ENCODE measurements at places on chromosomes 12 and 14.

GRCh38 chr12:18242380-18243089, 18.8 kb upstream of the PIK3C2G start:
- no peak for DNase-seq

GRCh38 chr12:507391-507796, 47.7 kb downstream of the B4GALNT3 start:
- no peak for DNase-seq

DNA sequence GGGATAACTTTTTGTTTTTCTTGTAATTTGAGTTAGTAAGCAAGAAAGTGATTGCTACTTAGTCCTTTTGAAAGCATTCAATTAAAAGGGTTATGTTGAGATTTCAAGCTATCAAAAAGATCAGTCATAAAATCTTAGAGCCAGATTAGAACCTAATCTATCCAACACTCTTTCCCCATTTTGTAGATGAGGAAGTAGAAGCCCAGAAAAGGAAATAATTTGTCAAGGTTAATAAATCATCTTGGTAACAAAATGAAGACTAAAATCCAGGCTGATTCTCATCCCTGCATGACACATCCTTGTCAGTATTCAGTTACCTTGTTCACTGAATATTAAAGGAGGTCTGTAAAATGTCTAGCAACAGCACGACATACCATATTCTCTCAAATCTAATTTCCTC, 26.5 kb downstream of the PPP1R13B start:
- no peak for DNase-seq

DNA sequence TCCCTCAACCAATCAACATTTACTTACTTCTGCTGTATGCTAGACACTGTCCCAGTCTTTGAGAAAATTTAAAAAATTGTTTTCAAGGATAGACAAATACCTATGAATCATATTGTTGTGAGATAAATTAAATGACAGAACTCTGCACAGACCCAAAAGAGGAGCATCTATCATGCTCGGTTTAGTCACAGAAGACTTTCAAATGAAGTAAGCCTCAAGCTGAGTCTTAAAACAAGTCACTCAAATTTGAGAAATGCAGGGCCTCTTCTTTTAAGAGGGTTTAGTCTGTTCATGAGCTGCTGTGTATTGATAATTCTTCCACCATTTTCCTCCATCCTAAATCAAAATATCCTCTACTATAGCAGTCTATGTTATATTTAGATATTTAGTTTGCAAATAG, 24.4 kb upstream of the COCH start:
- no peak for DNase-seq

DNA sequence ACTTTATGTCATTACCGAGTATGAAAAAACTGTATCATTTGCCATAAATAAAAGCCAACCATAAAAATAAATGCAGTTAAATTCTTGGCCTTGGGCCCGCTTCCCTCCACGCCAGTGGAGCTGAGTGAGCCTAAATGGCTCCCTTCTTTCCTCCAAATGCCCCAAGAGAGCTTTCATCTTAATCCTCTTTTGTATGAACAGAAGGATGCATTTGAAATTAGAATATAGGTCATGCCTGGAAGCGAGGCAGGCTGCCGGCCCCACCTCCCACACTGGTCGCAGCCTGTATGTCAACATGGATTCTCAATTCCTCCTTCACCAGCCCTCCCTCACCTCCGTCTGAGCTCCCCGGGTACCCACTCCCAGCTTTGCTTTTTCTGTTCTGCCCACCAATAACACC, 245.7 kb downstream of the SLC15A4 start:
- no peak for DNase-seq

- DNase-seq = no peak
These were observed 62.9 kb downstream of the FOXN4 start for GRCh38 chr12:109246221-109246620.

All from stimulated activated CD8-positive, alpha-beta memory T cell treated with anti-CD3 and anti-CD28 coated beads, Interleukin-7, amount 100 ng/mL, for 1 hour (primary cell).